ENCODE measurements at places on chromosomes 13 and 19.

DNA sequence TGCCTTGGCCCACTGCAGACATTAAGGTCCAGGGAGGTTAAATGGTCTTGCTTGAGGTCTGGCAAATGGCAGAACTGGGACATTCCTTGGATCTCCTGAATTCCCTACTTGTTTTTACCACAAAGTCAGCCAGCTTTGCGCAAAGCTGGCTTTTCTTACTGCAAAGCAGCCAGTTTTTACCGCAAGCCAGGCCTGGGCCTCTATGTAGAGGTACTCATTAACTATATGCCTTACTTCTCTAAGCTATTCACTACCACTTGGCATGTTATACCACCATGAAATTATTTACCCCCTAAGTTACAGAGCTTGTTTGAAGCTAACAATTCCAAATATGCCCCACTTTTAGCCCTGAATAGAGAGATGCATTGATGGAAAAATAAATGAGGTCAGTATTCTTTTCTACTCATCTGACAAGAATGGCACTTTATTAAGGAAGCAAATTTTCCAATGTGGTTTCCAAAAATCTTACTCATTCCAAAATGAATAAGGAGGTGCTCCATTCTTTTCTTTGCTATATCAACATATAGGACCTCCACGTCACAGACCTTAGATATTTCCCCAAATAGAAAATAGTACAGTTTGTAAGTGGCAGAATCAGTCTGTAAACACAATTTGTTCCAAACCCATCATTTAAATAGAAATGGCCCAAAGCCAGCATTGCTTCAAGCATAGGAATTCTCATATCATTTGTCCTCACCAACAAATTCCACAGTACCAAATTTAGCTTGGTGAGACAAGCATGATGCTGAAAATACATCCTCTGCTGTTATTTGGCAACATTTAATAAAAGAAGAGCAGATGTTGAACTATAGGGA is 143.9 kb upstream of the TSC22D1 start:
- no peak for DNase-seq

GRCh38 chr19:30498707-30499106 is 126.5 kb downstream of the ZNF536 start:
- no peak for DNase-seq

GRCh38 chr19:6103217-6103644 is 7.1 kb downstream of the RFX2 start:
- DNase-seq = no peak

- peak; percentile 5 for DNase-seq
These were observed 102.2 kb upstream of the PEG3 start for GRCh38 chr19:56942756-56943155.

GRCh38 chr13:109576331-109576813 is 210.0 kb downstream of the IRS2 start:
- DNase-seq = no peak

DNA sequence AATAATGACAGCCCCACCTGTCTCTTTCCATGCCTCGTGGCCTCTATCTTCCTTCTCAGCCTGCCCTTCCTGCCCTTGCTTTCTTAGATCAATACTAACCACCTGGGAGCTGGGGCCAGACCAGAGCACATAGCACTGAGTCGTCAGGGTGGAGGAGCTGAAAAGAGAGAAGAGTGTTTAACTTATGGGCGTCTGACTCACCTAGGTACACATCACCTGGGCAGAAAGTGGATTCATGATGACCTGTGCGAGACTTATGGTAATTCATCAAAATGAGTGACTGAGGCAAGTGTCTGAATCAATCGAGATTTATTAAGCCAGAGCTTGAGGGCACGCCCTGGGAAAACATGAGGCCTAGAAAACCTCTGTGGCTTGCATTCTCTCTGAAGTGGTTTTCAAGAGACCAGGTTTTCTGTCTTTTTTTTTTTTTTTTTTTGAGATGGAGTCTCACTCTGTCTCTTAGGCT is 19.2 kb downstream of the CEACAM6 start:
- DNase-seq = no peak

- no peak for DNase-seq
These were observed 140.6 kb upstream of the FRY start for GRCh38 chr13:31890946-31891345.

GRCh38 chr13:38213314-38213713 is 136.3 kb upstream of the UFM1 start:
- no peak for DNase-seq

GRCh38 chr19:47124937-47125668 is 5.5 kb upstream of the SAE1 start:
- peak; percentile 90 for DNase-seq

DNA sequence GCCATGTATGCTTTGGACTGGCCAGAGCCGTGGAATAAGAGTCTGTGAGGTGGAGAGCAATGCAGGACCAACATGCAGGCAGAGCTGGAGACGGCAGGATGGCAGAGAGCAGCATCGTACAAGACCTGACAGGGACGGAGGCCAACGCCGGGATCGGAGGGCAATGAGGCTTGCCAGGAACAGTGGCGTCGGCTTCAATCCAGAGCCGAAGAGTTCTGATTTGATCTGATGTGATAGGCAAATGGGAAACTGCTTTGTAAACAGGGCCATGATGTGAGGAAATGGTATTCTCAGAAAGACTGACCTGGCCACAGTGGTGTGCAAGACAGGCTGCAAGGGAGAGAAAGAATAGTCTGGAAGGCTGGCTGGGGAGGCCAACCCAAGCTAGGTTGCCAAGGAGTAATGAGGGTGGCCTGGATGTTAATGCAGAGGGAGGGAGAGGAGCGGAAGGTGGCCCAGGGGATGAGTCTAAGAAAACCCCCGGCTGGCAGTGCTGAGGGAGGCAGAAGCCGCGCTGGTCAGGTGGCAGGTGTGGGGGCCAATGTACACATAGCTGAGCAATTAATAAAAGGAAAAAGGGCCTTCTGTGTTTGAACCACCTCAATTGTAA is 26.7 kb downstream of the RCBTB2 start:
- no peak for DNase-seq

- DNase-seq = peak; percentile 91
These were observed 46.5 kb upstream of the RCBTB2 start for GRCh38 chr13:48579165-48579918.

DNA sequence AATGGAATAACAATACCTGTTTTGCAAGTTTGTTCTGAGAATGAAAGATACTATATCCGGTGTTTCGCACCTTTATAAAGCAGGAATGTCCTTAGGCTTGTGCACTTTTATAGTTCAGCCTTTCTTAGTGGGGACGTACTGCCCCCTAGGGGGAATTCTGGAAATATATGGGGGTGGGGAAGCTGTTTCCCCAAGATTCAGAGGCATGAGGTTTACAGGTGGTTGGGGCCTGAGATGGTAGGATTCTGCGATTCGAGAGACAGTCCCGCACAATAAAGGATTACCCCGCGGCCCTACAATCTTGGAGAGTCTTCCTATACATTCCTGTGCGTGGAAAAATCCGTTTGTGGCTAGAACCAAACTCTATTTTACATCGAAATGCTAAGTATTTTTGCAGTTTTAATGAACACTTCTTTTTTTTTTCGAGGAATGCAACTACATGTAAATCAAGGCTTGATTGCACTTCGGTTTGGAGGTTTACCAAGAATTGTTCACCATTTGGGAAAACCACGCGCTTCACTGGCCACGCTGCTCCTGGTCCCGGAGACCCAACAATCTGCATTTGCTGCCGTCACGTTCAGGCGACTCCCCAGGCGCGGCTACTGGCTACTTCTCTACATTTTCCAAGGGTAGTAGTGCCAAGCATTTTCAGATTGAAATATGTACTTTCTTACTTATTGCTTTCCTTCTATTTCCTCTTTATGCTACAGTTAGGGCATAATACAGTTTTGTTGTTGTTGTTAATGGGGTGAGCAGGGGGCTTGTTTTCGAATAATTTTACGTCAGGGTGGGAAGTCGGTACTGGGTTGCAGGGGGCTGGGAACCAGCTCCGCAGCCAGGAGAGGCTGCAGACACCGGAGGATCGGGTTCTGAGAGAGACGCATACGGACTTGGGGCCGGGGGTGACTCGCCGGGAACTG is 830 bp downstream of the NEK5 start:
- DNase-seq = peak; percentile 81

DNA sequence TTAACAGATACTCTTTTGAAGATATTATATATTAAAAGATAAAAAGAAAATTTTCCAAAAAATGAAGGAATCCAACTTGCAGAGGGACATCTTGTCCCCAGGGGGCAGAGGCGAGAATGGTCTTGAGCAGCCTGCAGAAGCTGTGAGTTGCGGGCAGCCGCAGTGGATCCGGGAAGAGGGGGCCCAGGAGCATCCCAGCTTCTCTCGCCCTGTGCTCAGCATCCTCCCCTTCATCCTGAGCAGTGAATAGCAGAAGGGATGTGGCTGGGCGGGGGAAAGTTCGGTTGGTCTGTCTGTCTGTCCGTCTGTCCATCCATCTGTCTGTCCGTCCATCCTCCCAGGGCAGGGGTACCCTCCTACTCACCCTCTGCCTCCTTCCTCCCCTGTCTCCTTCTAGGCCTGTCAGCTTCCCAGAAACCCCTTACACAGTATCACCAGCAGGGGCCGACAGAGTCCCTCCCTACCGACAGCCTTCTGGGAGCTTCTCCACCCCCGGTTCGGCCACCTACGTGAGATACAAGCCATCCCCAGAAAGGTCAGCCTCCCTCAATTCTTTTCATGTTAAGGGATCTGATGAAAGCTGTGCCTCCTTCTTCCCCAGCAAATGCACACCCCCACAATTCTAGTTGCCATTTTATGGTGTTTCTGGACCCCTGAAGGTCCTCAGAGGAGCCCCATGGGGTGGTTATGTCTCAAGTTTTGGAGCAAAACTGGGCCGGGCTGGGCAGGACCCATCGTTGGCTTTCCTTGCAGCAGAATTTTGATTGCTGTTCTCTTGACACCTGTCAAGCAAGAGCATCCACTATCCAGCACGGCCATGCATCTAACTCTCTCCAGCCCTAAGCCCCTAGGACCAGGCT is 81.6 kb downstream of the DPF1 start:
- peak; percentile 44 for DNase-seq

Data from NB4 (cell line).